ENCODE measurements at places on chromosomes 6 and 20.

DNA sequence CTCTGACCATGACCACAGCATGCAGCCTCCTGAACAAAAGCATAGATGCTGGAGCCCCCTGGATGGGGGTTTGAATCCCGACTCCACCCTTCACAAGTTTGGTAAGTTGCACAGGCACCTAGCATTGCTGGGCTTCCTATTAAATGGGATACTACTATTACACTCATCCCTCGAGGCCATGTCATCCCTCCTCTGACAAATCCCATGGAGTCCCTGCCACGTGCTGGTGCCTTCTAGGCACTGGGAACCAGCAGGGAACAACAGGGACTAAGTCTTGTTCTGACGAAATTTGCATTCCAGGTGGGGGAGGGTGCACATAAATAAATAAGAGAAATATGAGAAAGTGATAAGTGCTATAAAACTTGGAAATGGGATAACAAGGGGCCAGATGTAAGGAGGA is 15.3 kb upstream of the SIRPA start:
- no peak for DNase-seq

DNA sequence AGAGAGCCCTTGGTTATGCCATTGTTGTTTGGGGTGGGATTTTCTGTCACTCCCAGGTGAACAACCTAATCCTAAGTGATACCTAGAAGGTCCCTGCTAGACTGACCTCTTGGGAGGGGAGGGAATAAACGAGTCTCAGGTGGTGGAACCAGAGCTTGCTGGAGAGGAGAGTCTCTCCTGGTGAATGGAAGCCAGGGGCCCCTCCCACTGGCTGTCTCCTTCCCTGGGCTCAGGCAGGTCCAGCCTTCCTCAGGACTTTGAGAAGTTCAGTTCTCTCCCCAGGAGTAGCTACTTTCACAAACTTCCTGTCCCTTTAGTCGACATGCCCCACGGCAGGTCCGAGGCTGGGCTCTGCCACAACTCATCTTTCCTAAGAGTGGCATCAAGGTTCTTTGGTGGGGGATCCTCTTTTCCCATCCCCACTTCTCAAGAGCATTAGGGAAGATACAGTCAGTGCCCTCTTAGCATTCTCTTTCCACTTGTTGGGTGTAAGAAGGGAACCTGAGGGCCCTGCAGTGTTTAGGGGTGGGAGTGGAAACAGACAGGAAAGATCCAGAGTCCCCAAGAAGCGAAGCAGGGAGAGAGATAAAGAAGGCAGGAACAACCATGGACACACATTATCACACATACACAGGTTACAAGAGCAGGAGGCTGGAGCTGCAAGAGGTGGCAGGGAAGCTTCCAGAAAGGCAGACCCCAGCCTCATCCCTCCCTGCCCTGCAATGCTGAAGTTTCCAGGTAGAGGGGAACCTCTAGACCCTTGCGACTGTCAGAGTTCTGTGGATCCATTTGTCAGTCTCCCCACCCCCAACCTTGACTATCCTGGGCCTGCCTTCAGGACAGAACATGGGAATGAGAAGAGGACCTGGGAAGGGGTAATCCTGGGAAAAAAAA is 900 bp upstream of the GLP1R start:
- no peak for DNase-seq

- DNase-seq, result no peak
Observed at GRCh38 chr6:84392261-84392660, 164.8 kb upstream of the CEP162 start.

DNA sequence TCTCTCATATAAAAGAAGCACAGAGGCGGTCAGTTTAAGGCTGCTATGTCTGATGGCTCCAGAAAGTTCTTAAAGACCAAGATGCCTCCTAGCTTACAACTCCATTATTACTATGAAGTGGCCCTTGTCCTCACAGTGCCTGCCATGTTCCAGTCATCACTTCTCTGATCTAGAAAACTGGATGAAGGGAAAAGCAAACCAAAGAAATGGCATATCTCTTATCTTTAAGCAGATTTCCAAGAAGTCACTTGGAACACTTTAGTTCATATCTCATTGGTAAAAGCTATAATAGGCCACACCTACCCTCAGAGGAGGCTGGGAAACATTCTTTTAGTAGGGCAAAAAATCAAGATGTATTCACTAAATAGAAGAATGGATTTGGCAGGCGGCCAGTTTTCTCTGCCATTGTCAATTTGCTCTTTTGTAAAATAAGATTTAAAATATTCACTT is 289.6 kb downstream of the TBC1D7 start:
- DNase-seq, result no peak

GRCh38 chr6:138596126-138596525 is 96.8 kb upstream of the NHSL1 start:
- DNase-seq, result no peak

GRCh38 chr20:46751856-46752255 is 42.4 kb downstream of the SLC2A10 start:
- no peak for DNase-seq

- no peak for DNase-seq
Observed at GRCh38 chr6:93679836-93680235, 260.5 kb upstream of the EPHA7 start.

DNA sequence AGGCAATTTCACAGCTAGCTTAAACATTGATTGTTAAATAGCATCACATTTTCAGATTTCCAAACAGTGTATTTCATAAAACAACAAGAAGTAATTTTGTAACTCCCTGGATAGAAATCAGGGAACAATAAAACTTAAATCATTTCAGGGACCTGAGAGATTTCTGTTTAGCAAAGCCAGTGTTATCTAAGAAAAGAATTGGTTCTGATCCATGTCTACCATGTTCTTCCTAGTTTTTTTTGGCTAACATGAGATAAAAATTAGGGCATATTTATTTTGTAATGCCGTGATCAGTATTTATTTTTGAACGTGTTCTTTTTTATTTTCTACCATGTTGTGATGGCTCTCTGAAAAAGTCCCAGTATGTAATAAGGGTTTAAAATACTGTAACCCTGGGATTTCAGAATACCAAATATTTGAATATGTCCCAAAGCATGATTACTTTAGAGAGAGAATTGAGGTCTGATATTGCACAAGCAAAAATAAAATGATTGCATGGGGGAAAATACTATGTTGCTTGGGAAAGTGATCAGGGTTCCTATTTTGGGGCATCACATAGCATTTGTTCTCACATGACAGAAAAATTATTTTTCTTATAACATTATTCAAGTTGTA is 188.7 kb upstream of the CEP162 start:
- DNase-seq, result no peak

DNA sequence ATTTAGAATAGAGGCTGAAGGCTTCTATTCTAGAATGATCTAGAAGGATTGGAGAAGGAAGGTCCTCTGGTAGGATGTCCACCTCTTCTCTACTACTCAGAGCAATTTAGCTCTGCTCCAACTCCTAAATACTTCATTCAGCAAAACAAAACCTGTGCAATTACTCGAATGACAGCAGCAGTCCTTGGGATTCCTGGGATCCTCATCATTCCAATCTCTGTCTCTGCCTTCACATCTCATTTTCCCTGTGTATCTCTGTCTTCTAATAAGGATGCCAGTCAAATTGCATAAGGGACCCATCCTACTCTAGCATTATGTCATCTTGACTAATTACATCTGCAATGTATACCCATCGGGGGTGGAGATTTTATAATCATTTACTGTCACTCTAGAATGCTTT is 5.5 kb upstream of the AIG1 start:
- DNase-seq, result no peak

DNA sequence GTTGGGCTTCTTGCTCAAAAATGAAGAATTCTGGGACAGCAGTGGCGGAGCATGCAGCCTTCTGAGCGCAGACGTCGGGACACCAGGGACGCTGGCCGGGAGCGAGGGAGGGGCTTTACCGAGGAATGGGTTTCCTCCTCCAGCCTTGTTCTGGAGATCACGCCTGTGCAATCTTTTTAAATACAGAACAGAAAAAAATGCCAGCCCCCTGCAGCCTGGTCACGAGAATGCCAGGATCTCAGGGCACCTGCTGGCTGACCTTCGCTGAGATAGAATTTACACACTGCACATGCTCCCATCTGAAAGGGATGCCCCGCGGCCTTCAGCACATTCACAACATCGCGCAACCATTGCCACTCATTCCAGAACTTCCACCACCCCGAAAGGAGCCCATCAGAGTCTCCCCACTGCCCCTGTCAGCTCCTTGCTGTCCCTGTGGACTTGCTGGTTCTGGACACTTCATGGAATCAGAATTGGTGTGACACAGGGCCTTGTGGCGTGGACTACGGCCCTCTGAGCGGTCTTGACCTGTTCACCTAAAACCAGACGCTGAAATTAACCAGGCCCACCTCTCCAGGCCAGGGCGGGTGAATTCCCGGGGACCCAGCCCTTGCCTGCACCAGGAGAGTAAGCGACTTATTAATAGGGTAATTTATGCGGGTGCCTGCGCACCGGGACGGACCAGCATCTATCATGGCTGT is 20.6 kb upstream of the BHLHE23 start:
- DNase-seq, result no peak

DNA sequence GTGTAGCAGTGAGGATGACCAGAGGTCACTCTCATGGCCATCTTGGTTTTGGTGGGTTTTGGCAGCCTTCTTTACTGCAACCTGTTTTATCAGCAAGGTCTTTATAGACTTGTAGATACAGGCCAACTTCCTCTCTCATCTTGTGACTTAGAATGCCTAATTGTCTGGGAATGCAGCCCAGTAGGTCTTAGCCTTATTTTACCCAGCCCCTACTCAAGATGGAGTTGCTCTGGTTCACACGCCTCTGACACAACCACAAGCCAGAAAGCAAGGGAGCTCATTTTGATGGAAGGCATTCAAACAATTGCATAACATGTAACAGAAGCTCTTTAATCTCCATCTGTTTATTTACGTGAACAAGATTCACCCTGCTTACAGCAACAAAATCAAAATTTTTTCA is 492.0 kb upstream of the SULF2 start:
- no peak for DNase-seq

GRCh38 chr20:34389954-34390555 is 27.0 kb downstream of the ITCH start:
- DNase-seq, result no peak

DNA sequence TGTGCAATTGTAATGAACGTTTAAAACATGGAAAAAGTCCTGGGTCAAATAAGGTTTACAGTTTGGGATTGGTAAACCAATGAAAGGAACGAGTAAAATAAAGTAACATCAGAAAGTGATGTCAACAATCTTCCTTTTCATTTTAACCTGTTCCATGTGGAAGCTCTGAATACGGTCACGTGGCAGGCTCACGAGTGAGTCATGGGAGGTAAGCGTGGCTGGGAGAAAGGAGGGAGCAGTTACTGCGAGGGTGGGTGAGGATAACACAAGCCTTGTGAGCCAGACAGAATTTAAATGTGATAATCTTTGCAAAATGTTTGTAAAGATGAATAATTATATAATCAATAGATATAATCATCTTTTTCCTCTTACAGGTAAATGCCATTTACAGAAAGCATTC is 171.3 kb upstream of the HDAC2 start:
- DNase-seq, result no peak

Data from stimulated activated CD4-positive, alpha-beta T cell treated with anti-CD3 and anti-CD28 coated beads, Interleukin-4, amount 100 ng/mL, for 48 hours (primary cell).